ENCODE measurements at places on chromosomes 1 and 21.

DNA sequence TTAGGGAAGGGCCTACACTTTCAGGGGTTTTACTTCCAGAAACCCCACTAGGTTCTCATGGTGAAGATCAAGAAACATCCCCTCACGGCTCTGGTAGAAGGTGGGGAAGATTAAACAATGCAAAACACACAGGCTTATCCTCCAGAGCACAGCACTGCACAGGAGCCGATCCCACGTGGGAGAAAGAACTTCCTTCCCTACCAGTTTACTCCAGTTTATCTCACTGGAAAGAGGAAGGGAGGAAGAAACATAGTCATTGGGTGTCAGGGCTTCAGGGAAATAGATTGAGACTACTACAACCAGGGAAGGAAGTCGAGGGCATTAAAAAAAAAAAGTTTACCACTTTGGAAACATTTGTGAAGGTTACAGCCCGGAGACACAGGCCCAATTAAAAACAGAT lies 164.4 kb downstream of the NTPCR start:
- DNase-seq = no peak

- no peak for DNase-seq
Measured at GRCh38 chr1:6145864-6146410, 34.2 kb downstream of the CHD5 start.

DNA sequence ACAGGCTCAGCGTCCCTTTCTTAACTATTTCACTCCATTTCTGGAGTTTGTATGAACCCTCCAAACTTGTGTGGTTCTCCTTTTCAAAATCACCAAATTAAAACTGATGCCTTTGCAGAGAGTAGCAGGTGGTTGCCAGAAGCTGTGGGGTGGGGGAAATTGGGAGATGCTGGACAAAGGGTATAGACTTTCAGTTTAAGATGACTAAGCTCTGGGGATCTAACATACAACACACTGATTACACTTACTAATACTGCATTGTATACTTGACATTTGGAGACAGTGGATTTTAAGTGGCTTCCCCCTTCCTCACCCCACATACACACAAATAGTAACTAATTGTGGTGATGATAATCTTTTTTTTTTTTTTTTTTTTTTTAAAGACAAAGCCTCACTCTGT lies 11.1 kb upstream of the SCYL3 start:
- no peak for DNase-seq

DNA sequence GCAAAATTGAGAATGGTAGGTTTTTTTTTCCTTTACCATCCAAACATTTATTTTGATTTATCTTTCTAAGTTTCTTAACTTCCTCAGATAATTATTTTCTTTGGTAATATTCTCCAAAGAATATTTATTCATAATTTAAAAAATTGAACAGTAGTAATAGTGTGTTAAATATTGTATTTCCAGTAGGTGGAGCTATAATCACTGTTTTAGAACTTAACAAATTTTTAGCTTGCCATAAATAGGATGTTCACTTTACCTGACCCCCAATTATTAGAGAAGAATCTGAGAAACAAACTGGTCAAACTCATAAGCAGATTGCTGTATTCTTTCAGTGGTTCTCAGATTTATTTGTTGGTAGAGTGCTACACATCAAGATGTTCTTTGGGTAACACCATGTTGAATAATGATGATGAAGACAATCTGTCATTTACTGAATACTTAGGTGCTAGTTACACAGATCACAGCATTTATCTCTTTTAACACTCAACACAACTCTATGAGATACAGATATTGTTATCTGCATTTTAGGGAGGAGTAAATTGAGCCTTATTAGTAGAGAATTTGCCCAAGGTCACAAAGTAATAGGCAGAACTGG lies 82.4 kb upstream of the GPR88 start:
- no peak for DNase-seq

All from activated CD4-positive, alpha-beta T cell treated with anti-CD3 and anti-CD28 coated beads for 36 hours (primary cell).